ENCODE measurements at places on chromosomes 2 and 18.

DNA sequence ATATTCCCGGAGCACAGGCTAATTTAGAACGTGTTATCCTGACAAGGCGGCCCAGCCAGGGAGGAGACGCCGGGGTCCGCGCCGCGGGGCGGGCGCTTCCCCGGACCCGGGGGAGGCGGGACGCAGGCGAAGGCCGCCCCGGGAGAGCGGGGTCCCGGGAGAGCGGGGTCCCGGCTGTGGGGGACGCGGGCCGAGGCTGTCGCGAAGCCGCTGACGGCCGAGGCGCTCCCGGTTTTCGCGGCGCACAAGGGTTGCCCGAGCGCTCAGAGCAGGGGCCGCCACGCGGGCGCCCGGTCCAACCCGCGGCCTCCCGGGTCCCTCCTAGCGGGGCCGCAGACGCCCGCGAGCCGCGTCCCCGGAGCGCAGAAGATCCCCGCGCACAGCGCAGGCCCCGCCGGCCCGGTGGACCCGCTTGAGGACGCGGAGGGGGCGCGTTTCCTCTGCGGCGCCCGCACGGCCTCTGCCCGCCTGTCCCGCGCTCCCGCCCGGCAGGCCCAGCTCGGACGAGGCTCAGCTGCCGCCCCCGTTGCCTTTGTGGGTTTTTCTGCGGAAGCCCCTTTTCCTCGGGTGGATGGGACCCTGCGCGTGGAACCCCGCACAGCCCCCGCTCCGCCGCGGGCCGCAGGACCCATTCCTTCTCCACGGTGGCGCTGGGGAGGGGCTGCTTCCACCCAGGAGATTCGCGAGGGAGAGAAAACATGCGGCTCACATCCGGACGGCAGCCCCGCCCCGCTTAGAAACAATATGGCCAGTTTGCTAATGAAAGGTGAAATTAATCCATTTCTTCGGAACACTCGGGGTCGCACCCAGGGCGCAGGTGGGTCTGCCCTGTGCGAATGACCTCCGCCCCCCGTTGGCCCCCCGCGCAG lies 9.6 kb upstream of the KCNG2 start:
- DNase-seq, result no peak

- DNase-seq, result no peak
Measured at GRCh38 chr2:239961662-239962613, 63.2 kb downstream of the NDUFA10 start.

- no peak for DNase-seq
Measured at GRCh38 chr18:48953104-48953706, 2.4 kb upstream of the SMAD7 start.

DNA sequence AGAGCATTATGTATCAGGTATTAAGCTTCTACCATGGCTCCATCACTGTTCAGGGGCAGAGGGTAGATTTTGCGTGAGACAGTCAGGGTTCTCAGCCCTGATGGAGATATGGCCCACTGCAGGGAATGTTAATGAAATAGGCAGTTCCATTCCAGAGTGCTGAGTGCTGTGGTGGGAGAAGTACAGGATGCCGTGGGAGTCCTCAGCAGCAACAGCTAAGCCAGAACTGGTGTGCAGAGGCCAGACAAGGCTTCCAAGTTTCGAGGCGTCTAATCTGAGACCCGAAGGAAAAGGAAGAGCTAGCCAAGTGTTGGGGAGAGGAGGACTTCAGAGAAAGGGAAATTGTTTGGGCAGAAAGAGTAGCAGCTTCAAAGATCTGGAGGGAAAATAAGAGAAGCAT lies 30.2 kb upstream of the MAPRE2 start:
- no peak for DNase-seq

DNA sequence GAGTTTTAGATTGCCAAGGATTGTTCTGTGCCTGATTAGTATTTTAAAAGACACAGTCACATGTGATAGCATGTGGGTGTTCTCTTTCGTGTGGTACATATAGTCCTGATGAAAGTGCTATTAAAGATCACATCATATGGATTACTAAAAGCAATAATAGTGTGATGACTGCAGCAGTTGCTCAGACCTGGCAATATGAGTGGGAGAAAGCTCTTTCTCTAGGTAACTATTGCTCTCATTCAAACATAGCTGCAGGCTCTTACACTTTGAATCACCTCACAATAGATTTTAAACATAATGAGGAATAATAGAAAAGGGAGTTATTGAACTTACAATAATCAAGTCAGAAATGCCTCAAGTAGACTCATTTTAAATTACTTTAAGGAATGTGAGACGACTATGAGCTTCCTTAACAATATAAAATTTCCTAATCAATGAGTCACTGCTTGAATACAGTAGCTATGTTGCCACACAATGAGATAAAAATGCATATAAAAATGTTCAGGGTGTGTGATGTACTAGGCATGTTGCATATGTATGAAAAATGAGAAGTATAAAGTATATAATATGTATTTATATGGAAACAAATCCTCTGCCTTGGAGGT lies 452.1 kb downstream of the TMX3 start:
- no peak for DNase-seq

GRCh38 chr18:13834496-13835015 lies 10.6 kb downstream of the MC5R start:
- DNase-seq, result no peak

GRCh38 chr2:170462433-170463205 lies 252.5 kb upstream of the SP5 start:
- no peak for DNase-seq

DNA sequence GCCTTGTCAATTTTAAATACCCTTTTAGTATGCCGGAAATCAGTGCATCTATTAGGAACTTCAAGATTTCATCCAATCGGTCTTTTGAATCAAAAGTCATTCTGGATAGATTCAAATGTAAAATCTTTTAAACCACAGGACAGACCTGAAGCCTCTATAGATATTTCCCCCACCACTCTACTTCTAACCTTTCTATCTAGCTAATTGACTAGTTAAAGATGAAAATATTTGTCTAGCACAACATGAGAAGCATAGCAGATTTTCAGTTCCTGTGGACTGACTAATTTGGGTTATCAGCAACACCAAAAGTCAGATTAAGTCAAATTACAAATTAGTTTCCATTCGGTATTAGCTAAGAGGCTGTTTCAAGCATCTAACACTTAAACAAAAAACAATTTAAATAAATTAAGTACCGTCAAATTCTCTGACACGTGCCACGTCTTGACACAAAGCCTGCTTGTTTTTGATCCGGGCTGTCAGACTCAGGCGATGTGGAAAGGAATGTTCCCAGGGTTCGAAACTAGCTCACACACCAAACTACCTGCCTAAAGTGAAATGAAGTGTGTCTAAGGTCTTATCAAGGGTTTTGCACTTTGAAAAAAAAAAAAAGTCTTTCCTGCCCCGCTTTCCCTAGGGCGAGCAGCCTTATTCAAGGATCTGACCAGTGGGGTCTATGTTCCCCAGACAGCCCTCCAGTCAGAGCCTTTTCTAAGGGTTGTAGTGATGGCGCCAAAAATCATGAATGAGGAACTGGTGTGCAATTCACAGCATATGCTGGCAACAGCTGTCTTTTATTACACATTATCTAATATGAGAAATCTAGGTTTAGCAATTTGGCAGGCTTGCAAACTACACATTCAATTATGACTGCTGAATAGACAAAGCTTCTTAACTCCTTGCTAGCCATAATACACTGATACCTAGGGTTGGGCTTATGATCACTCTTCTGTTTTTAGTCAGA lies 4.7 kb downstream of the CYTIP start:
- no peak for DNase-seq

DNA sequence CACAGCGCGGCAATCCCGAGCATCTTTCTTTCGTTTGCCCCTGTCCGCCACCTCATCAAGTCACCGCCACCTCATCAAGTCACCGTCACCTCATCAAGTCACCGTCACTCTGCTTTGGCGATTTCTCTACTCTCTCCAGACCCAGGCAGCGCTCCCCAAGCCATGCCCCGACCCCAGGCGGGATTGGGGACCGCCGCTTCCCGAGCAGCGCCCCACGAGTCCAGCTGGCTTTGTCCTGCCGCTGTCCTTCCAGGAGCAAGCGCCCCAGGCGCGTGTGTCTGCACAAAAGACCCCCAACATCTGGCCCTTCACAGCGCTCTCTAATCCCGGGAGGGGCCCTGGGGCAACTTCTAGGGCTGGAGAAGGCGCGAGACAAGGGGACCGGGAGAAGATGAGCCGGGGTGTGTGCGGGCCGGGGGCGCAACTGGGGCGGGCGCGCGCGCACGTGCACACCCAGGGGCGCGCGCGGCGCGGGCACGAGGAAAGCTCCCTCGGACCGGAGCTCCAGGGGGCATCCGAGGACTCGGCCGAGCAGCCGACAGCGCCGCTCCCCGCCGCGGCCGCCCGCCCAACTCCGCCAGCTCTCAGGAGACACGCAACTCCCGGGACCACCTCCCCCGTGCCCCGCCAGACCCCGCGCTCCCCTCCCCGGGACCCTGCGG lies 633 bp upstream of the RNF152 start:
- no peak for DNase-seq

GRCh38 chr2:61433606-61434005 lies 37.3 kb downstream of the USP34 start:
- no peak for DNase-seq

- no peak for DNase-seq
Measured at GRCh38 chr2:18975506-18976167, 382.8 kb downstream of the OSR1 start.

- DNase-seq, result no peak
Measured at GRCh38 chr2:85797921-85798320, 44.1 kb downstream of the ATOH8 start.

DNA sequence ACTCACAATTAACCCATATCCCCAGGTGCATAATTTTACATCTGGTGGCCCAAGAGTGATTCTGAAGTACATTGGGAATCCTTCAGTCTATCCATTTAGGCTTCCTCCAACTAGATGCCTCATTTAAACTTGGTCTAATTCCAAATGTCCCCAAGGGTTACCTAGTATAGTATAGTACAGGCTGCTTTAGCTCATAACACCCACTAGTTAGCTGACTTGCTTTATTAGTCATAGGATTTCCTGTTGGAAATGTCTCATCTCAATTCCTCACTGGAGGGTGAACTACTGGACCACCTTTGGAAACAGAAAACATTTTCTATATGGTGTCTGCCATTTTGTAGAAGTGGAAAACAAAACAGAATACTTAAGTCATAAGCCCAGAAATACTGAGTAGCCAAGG lies 202.5 kb upstream of the SESTD1 start:
- DNase-seq, result no peak

GRCh38 chr2:168146892-168147810 lies 100.2 kb downstream of the STK39 start:
- no peak for DNase-seq

GRCh38 chr2:128214866-128215460 lies 103.7 kb downstream of the HS6ST1 start:
- no peak for DNase-seq

DNA sequence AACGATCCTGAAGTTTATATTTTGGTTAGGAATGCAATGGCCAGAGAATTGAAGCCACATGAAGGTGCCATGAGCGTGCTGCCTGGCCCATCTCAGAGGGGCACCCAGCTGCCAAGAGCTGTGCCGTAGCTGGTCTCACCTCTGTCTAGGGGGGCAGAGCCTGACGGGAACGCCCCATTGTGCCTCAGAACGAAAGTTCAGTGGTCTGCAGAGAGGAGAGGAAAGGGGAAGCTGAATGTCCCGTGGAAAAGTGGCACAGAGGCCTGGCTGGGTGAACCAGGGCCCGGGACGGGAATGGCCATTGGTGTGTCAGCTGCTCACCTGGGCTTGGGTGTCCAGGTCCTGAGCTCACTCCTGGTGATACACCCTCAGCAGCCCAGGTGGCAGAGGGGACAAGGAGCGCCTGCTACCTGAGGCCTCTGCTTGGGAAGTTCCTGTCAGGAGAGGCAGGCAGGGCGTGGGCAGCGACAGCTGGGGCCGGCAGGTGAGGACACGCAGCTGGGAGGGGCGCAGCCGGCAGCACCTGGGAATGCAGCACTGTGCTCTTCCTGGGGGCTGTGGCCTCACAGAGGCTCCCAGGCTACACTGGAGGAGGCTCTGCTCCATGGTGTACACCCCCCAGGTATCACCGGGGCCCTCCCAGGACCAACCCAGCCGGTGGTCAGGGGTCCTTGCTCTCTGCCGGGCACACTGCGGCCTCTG lies 67.3 kb downstream of the PARD6G start:
- no peak for DNase-seq

- no peak for DNase-seq
Measured at GRCh38 chr18:48754993-48755473, 195.7 kb downstream of the SMAD7 start.

DNA sequence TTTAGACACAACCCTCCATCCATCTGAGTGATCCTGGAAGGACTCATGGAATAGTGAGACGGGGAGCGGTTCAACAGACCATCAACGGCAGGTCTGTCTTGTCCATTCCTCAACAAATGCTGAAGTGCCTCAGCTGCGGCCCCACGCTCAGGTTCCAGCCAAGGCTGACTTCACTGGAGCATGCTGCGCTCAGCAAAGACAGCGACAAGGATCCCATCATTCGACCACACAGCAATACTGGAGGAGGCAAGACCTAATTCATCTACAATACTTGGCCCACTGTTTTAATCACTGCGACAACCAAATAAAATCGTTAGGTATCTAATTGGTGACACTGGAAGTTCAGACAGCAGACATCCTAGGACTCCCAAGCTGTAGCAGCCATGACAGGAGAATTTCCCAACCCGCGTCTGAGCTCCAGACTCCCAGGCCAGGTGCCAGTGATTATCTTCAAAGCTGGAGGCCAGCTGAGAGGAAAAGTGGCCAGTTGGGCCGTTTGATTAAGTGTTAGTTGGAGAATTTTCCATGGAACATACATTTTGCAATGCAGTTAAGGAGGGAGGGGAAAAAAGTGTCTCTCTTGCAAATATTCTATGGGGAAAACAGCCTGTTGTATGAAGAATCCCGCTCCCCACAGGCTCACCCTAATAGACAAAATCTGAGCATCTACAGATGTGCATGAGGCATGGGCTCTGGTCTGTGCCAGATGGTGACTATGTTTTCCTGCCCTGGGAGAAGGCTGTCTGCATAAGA lies 92.5 kb upstream of the SLC35G4 start:
- no peak for DNase-seq

All from stimulated activated CD8-positive, alpha-beta memory T cell treated with anti-CD3 and anti-CD28 coated beads, Interleukin-15, amount 100 ng/mL, for 24 hours (primary cell).